ENCODE measurements at places on chromosomes 6 and 20.
A peak's percentile ranks its signal among the peaks of the same experiment; 100 is the strongest.

GRCh38 chr6:132728616-132729015, 14.8 kb upstream of the VNN1 start:
- no peak for DNase-seq

GRCh38 chr20:14707865-14708596, 370.6 kb upstream of the FLRT3 start:
- no peak for DNase-seq

DNA sequence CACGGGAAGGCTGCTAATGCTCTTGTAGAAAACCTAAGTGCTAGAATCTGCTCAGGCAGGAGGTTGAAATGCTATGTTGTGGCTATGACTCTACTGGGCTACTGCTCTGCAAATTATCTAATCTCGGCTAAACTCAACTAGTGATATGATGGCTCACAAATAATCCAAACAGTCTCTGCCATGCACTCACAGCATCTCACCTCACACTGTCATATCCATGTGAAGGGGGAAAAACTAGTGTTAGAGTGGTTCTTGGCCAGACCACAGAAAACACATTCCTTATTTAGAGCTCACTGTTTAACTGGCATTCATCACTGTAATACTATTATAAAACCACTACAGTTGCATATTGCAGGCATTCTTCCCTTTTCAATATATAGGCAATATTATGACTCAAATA, 81.8 kb upstream of the DST start:
- no peak for DNase-seq

DNA sequence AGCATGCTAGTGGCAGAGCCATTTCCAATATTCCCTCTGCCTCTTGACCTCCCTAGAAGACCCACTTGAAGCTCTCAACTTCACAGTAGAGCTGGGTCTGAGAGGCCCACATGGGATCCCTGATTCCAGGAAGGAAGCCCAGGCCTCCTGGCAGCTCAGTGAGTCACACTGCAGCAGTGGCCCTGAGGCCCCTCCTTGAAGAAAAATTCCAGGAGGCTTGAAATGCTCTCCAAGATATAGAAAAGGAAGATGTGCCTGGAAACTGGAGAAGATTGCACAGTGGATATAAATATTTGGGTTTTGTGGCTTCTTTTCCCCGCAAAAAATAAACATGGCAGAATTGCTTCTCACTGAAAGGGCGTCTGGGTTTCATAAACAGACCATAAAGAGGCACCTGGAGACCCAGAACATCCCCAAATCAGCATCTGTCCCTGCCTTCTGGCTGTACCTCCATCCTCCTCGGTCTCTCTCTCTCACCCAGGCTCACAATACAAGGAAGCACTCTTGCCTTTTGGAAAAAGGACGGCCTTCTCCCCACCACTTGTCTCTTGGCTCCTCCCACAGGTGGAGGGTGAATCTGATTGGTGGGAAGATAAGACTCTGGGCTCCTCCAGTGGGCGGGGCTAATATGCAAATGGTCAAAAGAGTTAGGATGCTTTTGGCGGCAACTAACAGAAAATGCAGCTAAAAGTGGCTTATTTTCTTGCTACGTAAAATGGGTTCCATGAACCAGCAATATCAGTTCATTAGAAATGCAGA, 200.0 kb upstream of the SULF2 start:
- peak; percentile 90 for DNase-seq

- DNase-seq = no peak
Observed at GRCh38 chr20:37850724-37851355, 52.1 kb upstream of the VSTM2L start.

DNA sequence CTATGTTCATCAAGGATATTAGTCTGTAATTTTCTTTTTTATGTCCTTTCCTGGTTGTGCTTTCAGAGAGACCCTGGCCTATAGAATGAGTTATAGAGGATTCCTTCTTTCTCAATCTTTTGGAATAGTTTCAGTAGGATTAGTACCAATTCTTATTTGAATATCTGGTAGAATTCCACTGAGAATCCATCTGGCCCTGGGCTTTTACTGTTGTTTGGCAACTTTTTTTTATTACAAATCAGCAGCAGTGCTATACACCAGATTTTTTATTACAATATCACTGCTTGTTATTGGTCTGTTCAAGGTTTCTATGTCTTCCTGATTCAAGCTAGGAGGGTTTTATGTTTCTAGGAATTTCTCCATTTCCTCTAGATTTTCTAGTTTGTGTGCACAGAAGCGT, 50.0 kb upstream of the NRSN1 start:
- DNase-seq = no peak

DNA sequence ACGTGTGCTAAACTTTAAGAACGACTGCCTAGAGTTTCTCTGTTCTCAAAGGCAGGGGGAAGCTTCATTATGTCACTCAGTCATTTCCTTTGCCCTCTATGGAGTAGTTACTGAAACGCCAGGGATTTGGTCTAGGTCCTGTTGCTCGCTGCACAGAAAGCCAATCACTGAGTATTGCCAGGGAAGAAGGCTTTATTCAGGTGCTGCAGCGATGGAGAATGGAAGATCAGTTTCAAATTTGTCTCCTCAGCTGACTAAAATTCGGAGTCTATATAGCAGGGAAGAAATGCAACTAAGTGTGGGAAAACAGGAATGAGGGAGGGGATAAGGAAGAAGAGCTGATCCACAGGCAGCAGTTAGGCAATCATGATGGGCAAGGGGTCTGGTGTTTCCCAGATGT, 75.8 kb downstream of the QRSL1 start:
- DNase-seq = no peak

DNA sequence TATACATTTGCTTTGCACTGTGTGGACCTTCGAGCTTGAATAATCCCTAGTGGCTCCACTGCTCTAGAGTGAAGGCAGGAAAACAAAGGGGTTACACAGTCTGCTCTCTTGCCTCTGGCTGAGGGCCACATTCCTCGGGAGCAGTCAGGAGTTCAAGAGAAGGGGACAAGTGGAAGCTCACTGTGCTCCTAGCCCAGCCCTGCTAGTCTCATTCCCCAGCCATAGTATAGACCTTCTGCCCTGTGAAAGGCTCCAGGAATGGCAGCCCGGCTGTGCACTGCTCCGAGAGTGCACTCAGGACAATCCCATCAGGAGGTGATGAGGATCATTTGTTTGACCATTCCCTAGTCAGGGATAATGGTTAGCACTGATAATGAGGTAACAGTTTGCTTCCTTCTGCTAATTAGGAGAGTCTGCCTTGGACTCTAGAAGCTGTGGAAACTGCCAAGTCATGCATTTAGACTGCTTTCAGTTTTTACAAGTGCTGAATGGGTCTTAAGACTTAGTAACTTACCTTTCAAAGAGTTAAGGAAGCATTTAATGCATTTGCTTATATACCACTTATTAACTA, 8.5 kb downstream of the IYD start:
- DNase-seq = no peak

DNA sequence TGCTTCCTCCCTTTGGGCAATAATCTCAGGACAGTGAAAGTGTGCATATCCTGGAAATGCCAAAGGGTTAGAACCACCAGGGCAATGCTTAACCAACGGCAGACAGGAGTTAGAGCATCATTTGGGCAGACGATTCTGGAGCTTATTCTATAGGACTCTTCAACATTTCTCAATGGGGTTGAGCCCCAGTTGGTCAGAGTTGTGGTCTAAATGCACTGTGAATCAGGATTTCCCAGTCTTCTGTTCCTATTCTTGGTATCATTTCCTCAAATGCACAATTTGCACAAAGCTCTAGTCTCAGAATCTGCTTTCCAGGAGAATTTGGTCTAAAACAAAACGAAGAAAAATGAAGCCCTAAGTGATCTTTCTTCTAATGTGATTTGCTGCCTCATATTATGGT, 389.6 kb upstream of the JAG1 start:
- no peak for DNase-seq

GRCh38 chr6:11386726-11387125, 150.8 kb upstream of the TMEM170B start:
- no peak for DNase-seq

DNA sequence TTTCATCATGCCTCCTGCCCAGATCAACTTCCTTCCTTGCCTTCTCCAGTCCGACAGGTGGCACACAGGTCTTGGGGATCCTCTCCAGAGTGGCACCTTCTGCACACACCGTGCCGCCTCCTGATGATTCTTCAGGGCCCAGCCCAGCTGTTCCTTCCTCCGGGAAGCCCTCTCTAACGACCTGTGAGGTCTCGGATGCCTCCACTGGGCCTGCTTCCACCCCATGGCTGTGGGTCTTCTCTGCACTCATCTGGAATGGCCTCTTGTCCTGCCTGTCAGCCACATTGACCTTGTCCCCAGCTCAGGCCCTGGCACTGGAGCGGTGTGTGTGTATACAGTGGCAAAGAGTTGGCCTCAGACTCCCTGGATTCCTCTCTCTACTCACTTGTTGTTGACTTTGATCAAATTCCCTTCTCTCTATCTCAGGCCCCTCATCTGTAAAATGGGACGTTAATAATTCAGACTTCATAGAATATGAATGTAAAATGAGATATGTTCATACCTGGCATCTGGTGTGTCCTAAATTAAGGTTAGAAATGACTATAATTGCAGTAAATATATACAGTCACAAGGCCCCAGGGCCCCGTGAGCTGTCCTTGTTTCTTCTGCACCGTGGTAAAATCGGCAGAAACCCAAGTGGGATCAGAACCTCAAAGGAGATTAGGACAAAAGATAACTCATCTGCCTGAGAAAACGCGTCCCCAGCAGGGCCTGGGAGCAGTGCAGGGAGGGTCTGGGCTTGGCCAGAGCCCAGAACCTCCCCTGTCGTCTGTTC, 1.5 kb downstream of the FAM210B start:
- no peak for DNase-seq

DNA sequence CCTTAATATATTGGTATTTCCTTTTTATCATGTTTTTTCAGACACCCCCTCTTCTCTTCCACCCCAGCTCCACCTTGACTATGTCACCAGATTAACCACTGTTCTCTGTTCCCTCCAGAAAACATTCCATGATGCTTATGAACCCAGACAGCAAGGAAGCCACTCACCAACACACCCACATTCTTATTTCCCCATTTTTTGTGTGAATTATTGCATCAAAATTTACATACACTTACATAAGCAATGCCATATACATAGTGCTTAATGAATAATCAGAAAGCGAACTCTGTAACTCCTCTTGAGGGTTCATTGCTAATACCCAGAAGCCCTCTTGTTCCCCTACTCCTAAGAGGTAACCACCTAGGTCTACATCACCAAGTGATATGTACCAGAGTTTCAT, 182.3 kb upstream of the CDYL start:
- DNase-seq = no peak

DNA sequence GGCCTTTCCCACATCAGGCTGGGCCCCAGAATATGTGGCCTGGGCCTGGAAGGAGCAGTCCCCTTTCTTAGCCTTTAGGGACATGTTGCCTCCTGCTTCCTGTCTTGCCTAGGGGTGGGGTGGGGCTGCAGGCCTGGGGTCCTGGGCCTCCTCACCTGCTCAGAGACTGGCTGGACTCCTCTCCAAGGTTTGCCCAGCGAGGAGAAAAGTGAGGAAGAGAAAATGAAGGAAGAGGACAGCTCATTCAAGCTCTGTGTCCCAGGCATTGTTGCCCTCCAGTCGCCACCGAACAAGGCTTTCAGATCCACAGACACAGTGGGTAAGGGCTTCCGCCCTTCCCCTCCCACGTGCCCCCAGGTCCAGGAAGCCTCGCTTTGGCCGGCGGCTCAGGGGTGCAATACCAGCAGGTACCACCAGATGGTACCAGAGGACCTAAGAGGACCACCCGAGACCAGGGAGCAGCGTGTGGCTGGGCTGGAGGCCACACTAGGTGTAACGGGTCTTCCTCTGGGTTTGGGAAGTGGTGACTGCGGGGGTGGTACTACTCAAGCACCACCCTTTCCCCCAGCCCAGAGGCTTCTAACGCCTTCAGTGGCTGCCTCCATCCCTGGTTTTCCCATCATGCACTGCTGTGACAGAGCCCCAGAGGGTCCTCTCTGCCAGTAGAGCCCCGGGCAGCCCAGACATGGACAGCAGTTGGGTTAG, 5.5 kb upstream of the BAK1 start:
- peak; percentile 83 for DNase-seq

- peak; percentile 38 for DNase-seq
Observed at GRCh38 chr20:25195962-25196785, 662 bp downstream of the ENTPD6 start.

DNA sequence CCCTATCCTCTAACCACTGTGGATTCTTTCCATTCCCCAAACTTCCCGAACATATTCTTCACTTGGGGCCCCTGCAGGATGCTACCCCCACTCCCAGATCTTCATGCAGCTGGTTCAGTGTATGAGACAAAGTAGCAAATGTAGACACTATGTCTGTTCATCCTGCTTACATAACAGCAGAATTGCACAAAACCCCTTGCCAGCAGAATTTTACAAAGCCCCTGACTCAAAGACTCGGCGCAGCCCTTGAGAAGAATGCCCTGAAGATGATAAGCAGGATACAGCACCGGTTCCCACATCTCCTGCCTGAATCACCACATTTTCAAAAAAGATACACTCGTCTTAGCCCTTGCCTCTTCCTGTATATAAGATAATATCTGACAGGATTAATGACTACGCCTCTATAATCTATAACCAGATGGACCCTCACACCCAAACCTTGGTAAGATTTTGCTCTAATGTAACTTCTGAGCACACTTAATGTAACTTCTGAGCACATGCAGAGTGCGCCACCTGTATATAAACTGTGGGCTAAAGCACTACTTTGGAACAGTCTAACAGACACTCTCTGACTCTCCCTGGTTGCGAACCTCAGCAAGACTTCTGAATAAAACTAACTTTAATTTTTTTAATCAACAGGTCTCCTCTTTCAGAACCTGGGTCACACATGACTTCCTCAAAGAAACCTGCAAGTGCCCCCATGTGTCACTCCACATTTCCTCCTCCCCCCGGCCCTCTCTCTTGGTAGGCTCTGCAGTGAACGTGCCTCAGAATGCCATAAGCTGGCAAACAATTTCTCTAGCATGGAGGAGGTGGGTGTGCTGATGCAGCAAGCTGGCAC, 28.7 kb downstream of the RALGAPA2 start:
- DNase-seq = no peak

DNA sequence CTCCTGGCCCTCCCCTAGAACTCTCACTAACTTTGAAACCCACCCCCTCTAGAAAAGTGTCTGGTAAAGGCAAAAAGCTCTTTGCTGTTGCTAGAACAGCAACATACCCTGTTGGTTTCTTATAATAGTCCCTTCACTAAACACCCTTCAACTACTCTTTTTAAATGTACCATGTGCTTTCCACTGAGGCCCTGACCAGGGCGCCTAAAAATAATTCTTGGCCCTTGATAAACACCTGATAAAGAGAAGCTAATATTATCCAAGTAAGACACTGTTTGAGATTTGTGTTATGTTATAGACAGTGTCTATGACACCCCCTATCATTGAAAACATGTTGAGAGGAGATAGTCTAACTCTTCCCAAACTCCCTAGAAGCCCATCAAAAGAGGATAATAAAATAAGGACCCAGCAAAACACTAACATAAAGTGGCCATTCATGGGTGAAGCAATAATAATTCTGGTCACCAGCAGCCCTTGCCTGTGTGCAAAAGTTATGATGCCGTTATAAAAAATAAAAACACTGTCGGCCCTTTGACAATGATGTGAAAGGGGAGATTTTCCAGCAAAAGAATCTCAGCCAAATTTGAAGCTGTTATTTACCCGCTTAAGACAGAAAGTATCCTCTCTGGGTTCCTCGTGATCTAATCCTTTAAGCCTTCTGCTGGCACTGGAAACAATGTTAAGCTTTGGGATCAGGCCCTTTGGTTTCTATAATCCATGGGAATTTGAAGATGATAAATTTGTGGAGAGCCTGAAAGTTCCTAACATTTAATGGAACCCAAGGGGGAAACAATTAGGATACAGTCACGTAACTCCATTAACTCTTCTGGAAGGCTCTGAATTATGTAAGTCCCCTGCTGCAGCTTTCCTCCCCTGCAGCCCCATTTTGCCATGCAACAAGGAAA, 122.6 kb upstream of the PLCB4 start:
- DNase-seq = no peak

- DNase-seq = no peak
Observed at GRCh38 chr6:123956492-123957139, 153.0 kb downstream of the NKAIN2 start.
